ENCODE measurements at places on chromosomes 5 and 9. TPM values are rescaled to one million over a fixed set of nuclear protein-coding genes. Genes with fewer than 3 reads are reported as not detected.

PLAC8L1 gene
- total RNA-seq, result 0.64 TPM

DBH gene
- not detected for total RNA-seq

CRHBP gene
- not detected for total RNA-seq

TAF1L gene
- not detected for total RNA-seq

LTC4S gene
- 3.7 TPM for total RNA-seq
